ENCODE measurements at places on chromosomes 5 and 9. TPM values are rescaled to one million over a fixed set of nuclear protein-coding genes. Genes with fewer than 3 reads are reported as not detected.

Gene SLC34A3
- total RNA-seq = 0.16 TPM

Gene PRDM9
- total RNA-seq = not detected

Gene SPATA31D4
- not detected for total RNA-seq

Gene BASP1
- 359 TPM for total RNA-seq

Gene SOHLH1
- not detected for total RNA-seq

Gene CDO1
- 73.2 TPM for total RNA-seq

Gene PCDHB10
- total RNA-seq = 13.1 TPM

Gene IFNA2
- not detected for total RNA-seq

Gene CCL21
- total RNA-seq = not detected

Gene PTGR1
- 10.6 TPM for total RNA-seq

Gene SLC6A7
- 0.62 TPM for total RNA-seq

Gene C9orf50
- total RNA-seq = not detected

Gene IL31RA
- 0.16 TPM for total RNA-seq

Gene CMBL
- total RNA-seq = 3.9 TPM

Gene CACFD1
- 19.0 TPM for total RNA-seq

Gene SLC4A9
- under 0.01 TPM for total RNA-seq

Gene NRG2
- 4.1 TPM for total RNA-seq
